Stimulated activated CD8-positive, alpha-beta memory T cell treated with anti-CD3 and anti-CD28 coated beads, Interleukin-15, amount 100 ng/mL, for 24 hours (primary cell): ENCODE measurements at places on chromosomes 4 and X.

DNA sequence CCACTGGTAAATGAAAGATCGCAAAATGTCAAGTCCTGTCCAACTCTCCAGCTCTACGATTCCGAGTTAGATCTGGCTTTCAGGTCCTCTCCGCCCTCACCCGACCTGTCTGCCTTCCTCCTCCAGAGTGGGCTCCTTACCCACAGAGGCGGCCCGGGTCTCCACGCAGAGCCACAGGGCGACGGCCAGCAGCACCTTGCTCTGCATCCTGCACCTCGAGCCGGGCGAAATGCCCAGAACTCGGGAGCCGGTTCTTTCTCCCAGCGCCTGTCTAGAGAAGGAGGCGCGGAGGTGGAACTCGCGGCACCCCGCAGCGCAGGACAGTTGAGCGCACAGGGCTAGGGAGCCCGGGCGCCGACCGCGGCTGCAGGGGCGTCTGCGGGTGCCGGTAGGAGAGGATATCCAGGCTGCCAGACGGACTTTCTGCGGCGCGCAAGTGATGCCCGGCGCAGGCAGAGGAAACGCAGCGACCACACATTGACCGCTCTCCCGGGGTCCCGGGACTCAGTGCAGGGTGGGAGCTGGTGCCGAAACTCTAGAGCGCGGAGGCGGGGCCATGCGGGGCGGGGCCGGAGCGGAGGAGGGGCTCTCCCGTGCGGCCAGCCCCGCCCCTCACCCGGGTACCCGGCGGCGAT lies at the start of gene KDR:
KDR (minus strand) TSS at position 509 of the 635 bp plus-strand sequence; CDS start at position 207, 302 bp downstream.
- DNase-seq = no peak

DNA sequence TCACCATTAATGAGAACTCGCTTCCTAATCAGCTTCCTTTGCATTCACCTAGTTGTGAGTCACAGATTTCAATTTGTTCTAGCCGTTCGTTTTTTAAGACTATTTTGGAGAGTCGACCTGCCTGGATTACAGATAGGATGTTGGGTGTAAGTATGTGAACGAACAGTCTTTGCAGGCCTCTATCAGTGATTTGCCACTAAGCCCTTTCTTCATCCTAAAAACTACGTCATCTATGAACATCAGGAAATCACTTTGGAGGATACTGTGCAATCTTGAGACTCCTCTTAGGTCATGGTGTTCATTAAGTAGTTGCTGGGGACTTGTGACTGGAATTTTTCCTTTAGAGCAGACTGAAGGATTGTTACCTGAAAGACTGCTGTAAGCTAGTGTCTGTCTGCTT lies 1.1 kb downstream of the POLA1 start:
- DNase-seq = no peak

GRCh38 chrX:115047181-115047580 lies 29.8 kb upstream of the IL13RA2 start:
- DNase-seq = no peak

- no peak for DNase-seq
These were observed 12.7 kb downstream of the WFS1 start for GRCh38 chr4:6282314-6282771.

DNA sequence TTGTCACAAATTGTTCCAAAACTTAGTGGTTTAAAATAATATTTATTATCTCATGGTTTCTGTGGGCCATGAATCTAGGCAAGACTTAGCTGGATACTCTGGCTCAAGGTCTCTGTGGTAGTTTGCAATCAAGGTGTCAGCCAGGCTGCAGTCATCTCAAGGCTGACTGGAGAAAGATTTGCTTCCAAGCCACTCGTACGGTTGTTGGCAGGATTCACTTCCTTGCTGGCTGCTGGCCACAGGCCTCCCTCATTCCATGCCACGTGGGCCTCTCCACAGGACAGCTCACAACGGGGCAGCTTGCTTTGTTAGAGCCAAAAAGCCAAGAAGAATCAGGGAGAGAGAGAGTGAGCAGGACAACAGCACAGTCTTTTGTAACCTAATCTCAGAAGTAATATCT lies 101.4 kb downstream of the WWC2 start:
- DNase-seq = no peak

GRCh38 chrX:36199928-36200327 lies 280.4 kb downstream of the CFAP47 start:
- no peak for DNase-seq

GRCh38 chr4:132548463-132548862 lies 600.6 kb upstream of the PCDH10 start:
- DNase-seq = no peak

DNA sequence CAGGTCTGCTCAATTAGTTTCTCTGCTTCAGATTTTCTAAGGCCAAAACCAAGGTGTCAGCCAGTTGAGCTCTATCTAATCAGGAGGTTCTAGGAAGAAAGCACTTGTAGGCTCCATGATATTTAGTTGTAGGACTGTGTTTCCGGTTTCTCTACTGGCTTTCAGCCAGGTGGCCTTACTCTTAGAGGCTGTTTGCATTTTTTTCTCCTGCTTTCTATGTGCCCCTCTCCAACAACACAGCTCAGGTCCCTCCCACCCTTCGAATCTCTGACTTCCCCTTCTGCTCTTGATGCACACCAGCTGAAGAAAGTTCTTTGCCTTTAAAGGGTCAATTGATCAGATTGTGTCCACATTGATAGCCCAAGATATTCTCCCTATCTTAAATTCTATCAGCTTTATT lies 245.2 kb downstream of the RAB28 start:
- no peak for DNase-seq

- DNase-seq = no peak
These were observed 1360.9 kb downstream of the STIM2 start for GRCh38 chr4:28221536-28221935.

- no peak for DNase-seq
These were observed 14.8 kb downstream of the USP38 start for GRCh38 chr4:143199503-143199902.

DNA sequence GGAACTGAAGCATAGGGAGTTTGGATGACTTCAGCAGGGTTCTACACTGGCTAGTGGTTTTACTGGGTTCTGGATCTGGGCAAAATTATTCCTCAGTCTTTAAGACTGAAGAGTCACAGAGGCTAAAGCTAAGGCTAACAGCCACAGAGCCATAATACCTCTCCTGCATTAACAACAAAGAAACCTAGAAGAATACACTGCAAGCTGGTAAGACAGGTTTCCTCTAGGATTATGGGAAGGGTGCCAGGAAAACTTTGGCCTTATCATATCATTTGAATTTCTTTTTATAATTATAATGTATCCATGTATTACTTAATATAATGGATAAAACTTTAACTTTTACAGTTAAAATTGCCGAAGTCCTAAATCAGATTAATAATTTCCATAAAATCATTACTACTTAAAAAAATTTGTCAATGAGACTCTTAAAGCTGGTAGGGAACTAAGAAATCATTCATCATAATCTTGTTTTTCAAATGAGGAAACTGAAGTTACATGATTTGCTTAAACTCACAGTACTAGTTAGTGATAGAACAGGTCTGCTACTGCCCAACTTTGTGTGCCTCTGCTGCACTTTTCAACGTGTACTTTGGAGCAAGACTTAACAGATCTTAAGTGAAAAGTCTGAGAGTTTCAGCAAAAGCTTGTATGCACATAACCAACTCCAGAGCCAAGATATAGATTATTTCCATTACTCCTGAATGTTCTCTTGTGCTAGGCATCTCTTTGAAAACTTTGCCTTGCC lies 24.2 kb upstream of the PGRMC2 start:
- no peak for DNase-seq

DNA sequence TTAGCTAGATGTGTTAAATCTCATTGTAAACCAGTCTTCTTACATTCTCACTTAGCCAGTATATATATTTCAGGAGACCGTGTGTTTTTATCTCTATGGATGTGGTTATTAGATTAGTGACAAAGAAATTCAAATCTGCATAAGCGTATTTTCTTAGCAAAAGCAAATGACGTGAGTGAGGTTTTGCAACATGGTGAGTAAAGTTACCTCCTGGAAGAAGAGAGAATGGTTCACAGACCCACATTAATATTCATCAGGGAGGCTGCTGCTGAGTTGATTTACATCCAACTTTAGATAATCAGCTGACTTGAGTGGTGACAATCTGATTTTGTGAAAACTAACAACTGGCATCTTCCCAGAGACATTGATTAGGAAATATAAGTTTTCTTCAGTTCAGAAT lies 589.9 kb upstream of the GALNT7 start:
- no peak for DNase-seq

DNA sequence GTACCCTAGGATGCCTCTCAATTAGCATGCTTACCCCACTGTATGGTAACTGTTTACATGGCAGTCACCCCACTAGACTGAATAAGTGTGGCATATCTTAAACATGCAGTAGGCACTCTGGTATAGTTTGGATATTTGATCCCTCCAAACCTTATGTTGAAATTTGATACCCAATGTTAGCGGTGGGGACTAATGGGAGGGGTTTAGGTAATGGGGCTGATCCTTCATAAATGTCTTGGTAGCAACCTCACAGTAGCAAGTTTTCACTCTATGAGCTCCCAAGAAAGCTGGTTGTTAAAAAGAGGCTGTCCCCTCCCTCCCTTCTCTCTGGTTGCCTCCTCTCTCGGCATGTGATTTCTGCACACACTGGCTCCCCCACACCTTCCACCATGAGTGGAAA lies 10.1 kb downstream of the TMEM150C start:
- no peak for DNase-seq

DNA sequence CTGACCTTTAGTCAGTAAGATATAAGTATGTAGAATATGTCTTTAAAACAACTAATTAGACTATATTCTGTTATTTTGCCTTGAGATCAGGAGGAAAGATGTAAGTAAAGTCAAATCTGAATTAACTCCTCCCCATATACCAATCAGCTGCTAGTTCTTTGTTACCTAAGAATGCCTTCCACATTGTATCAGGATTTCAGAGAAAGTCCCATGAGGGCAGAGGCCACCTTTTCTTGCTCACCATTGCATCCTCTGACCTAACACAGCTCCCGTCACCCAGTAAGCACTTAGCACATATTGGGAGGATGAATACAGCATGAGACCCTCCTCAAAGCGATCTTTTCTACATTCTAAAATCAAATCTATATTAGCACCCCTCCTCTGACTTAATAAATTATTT lies 87.0 kb downstream of the COL25A1 start:
- DNase-seq = no peak

DNA sequence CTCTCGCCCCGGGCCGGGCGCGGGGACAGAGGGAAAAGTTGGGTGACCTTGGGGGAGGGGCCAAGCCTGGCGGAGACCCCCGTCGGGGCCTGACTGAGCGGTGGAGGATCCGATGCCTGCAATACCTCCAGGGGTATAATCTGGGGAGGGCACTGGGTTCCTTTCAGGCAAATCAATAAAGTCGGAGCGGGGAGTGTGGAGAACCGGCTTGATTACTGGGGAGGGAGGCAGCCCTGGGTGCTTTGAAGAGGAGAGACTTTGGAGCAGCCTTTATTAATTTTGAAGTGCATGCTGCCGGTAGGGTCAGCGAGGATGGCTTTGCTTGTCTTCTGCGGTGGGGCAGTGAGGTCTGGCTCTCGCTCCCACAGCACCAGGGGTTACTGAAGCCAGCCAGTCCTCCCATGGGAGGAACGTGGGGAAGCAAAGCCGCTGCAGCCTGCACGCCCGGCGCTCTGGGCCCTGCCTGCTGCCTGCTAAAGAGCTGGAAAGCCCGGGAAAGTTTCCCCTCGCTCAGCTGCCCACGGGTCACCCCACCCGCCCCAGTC lies 403 bp upstream of the LGI2 start:
- no peak for DNase-seq

GRCh38 chr4:41323179-41323578 lies 66.5 kb downstream of the UCHL1 start:
- DNase-seq = no peak

- no peak for DNase-seq
These were observed 17.8 kb upstream of the PAGE2B start for GRCh38 chrX:55056820-55057674.

GRCh38 chrX:15151267-15152186 lies 118.4 kb downstream of the ASB9 start:
- no peak for DNase-seq

- no peak for DNase-seq
These were observed 41.1 kb downstream of the PJA1 start for GRCh38 chrX:69124108-69124507.

DNA sequence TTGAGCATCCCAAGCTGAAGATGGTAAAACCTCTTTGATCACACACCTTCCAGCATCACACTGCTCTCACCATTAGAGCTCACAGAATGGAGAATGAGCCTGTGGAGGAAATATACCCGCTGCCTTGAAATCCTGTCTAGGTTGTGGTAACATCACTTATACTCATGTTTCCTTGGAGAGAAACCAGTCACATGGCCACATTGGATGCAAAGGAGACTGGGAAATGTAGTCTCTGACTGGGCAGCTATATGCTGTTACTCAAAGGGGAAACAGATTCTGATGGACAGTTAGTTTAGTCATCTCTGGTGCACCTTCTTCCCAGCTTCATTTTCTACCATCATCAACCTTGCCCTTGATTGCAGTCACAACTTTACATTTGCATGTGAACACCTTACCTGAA lies 286.3 kb downstream of the ANKRD50 start:
- DNase-seq = no peak

- no peak for DNase-seq
These were observed 107.0 kb downstream of the IQCM start for GRCh38 chr4:149708513-149709130.

- no peak for DNase-seq
These were observed 109.4 kb downstream of the PDHA2 start for GRCh38 chr4:95949136-95949765.

GRCh38 chr4:187209921-187210613 lies 486.4 kb upstream of the FAT1 start:
- DNase-seq = no peak

DNA sequence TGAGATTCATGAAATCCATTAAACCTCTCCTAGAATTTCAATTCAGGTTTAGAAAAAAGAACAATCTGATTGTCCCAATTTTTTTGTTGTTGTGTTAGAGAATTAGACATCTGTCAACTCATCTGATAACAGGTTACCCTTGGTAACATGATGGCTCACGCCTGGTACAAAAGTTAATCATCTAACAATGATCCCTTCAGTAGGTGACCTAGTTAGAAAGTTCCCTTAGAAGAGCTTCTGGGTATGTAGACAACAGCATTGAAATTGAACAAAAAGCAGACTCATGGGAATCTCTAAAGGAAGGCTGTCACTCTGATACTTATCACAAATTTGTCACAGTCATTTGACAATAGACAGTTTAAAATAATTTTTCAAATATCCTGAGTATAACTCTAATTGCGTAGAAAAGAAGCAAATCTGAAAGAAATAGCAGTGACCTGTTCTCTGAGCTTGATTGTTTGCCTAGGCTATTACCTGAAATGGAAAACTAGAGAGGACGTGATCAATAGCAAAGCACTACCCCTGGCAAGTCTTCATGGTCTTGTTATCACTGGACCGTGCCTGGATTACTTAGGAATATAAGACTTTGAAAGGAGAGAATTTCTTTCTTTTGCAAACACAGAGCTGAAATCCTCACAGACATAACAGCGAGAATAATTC lies 880.4 kb upstream of the AGA start:
- no peak for DNase-seq

DNA sequence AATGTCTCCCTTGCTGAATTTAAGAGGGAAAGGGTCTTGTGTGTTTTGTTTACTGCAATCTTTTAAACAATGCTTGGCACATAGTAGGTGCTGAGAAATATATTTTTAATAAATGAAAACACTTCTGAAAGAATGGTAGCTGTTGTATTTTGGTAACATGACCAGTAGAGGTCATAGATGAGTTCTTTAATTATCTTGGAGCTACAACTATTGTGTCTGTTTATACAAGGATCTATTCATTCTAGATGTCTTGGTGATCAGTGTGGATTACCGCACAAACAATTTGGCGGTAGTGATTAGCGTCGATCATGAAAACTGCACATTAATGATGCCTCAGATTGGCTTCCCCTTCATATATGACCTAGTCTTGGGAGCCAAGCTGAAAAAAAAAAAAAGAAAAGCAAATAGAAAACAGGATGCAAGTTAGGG lies 21.4 kb upstream of the SCRG1 start:
- no peak for DNase-seq
